ENCODE measurements at places on chromosomes 6 and 20.

DNA sequence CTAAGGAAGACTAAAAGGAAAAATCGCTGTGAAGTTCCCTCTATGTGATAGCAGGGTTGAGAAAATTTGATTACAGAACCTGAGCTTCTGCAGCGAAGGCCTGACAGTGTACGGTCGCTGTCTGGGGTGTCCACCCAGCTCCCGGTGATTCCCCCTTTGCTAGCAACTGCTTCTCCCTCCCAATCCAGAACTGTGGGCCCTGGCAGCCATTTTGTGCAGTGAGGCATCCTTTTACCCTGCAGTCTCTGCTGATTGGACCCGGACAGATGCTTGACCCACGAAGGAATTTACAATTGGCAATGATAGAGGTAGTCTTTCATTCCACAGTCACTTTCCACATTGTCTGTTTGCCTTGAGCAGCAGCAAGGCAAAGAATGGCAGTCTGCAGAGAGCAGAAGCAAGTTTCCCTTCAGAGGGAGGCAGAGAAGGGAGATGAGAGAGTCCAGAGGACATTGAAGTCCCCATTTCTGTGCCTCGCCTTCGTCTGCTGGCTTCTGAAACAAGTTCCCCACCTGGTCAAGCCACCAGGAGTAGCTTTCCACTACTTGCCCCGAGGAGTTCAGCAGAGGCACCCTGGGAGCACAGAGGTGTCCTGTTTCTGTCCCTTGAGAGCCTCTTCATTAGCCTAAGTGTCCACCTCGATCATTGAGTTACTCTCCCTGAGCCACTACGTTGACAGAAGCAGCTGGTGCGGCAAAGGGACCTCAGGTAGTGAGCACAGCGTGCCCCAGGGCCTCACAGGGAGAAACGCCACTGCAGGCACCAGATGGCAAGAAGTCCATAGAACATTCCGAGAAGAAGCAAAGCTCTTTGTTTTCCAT lies 370.3 kb downstream of the NRN1 start:
- no peak for DNase-seq

- no peak for DNase-seq
Observed at GRCh38 chr20:2745060-2745910, 52.7 kb downstream of the EBF4 start.

GRCh38 chr20:36875702-36876472 lies at the start of gene TLDC2:
TLDC2 (plus strand) TSS chr20:36876138; CDS start chr20:36876175, 37 bp downstream.
- no peak for DNase-seq

- no peak for DNase-seq
Observed at GRCh38 chr6:41650120-41650519, 11.9 kb downstream of the MDFI start.

- no peak for DNase-seq
Observed at GRCh38 chr20:33653900-33654596, 8.1 kb upstream of the C20orf144 start.

Measured in activated T-cell treated with anti-CD3 and anti-CD28 coated beads for 48 hours (primary cell).